ENCODE measurements at places on chromosomes 12 and 14.
A peak's percentile ranks its signal among the peaks of the same experiment; 100 is the strongest.

DNA sequence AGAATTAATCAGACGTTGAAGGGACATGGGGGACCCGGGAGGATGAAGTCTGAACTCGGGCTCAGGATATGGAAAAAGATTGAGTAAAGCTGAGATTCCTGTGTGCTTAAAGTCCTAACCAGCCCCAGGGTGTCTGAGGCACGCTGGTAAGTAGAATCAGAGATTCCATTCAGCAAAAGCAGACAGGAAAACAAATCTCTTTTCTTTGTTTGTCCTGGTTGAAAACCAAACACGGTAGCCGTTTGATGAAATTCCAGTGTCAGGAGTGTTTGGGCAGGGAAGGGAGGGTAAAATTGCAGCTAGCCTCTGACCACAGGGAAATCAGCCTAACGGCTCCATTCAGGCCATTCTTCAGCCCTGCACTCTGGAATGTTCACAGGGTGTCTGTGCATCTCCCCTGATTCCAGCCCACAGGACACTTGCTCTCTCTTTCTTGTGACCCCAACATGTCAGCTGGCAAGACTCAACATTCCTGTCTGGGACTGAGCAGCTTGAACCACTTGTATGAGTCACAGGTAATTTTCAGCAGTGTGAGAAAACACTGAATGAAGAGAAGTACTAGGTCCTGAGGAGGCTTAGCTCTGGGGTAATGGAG is 31.0 kb downstream of the NINJ2 start:
- DNase-seq: no peak

- DNase-seq: no peak
Observed at GRCh38 chr12:79250960-79251755, 386.6 kb downstream of the SYT1 start.

- no peak for DNase-seq
Observed at GRCh38 chr12:107735763-107736162, 25.2 kb downstream of the PRDM4 start.

DNA sequence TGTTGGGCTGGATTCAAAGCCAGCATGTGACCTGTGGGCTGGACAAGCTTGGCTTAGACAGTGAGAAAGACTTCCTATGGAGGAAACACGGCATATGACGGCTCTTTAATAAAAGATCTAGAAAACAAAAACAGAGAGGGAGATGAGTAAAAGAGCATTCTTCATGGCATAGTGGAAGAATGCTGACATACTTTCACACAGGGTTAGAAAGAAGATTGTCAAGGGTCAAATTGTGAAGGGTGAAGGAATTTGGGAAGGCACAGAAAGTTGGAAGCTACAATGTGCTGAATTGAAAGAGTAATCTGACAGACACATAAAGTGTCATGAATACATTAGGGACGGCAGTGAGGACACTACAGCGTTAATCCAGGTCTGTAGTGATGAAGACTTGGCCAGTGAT is 63.4 kb downstream of the GALNT4 start:
- DNase-seq: no peak

DNA sequence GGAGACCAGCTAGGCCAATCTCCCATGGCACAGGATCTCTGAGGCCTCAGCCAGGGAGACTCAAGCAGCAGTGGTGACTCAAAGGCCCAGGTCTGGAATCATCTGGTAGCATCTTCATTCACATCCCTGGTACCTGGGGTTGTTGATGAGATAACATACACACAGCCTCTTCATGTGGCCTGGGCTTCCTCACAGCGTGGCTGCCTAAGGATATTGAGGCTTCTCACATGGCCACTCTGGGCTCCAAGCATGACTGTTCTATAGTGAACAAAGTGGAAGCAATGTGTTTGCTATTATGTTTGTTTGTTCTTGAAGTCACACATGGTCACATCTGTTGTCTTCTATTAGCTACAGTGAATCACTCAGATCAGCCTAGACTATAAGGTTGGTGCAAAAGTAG is 584.1 kb downstream of the VRK1 start:
- no peak for DNase-seq

- DNase-seq: no peak
Observed at GRCh38 chr12:63305901-63306875, 155.2 kb upstream of the AVPR1A start.

GRCh38 chr14:54929556-54929955 is 26.9 kb upstream of the GCH1 start:
- DNase-seq: no peak

DNA sequence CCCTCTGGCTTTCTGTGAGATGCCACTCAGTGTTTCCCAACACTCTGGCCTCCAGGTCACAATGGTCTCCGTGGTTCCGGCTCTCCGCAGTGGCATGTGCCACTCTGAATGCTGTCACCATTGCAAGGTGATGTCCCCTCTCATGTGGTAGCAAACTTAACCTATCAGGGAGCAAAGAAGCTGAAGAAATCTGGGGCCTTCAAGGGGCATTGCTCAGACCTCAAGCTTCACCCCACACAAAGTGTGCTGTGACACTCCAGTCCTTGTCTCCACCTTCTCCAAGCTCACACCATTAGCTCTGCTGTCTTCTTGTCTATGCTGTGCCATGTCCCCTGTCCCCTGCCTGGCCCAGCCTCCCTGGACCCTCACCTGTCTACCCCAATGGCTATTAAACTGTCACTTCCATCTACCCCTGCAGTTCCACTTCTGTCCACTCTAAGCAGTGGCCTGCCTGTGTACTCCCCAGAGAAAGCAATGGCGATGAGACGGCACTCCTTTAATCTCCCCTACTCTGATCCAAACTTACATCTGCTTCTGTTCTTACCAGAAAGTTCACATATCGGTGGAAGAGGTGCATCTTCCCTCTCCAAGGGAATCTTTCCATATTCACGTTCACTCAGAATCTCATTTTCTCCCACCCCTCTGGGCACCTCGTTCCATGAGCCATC is 93.7 kb downstream of the DHRS2 start:
- no peak for DNase-seq

DNA sequence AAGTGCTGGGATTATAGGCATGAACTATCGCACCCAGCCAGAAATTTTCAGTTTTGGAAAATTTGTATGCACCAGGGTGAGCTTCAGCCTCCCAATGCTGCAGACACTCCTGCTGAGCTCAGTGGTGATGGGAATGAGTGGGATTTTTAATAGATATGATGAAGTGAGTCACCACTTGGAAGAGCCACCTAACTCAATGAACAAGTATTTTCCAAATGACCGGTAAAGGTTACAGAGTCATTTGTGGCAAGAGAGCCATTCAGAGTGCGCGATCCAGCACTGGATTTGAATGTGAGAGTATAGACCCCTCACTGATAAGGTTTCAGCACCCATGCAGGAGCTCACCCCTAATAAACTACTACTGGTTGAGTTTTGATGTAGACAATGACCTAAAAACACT is 100.7 kb downstream of the PPP2R5C start:
- DNase-seq: no peak

GRCh38 chr14:47541662-47542061 is 133.7 kb downstream of the MDGA2 start:
- no peak for DNase-seq

- no peak for DNase-seq
Observed at GRCh38 chr14:92645841-92646478, 102.5 kb downstream of the LGMN start.

DNA sequence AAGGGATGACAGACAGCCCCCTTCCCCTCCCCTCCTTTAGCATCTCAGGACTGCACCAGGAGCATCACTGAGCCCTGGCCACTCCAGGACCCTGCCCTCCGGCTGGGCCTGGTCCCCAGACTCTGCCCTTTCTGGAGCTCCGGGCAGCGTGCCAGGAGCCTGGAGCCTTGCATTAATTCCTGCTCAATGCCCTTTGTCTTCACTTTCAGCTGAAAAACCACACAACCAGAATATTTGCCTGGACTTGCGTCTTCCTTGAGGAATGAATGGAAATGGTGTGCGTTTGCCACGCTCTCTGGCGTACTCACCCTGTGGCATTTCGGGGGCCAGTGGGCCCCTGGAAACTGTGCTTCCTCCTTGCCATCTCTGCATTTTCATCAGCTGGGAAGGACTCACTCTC is 8.5 kb upstream of the RFLNA start:
- DNase-seq: no peak

- no peak for DNase-seq
Observed at GRCh38 chr12:124008595-124008994, 35.6 kb downstream of the ZNF664 start.

GRCh38 chr12:98559666-98560065 is 33.8 kb upstream of the SLC25A3 start:
- no peak for DNase-seq

- DNase-seq: peak; percentile 87
Observed at GRCh38 chr12:6927379-6928021, at the start of gene ATN1. ATN1 (plus strand) TSS chr12:6927959; CDS start chr12:6934002, 6,043 bp downstream.

- DNase-seq: no peak
Observed at GRCh38 chr12:105995961-105996431, 142.8 kb downstream of the NUAK1 start.

DNA sequence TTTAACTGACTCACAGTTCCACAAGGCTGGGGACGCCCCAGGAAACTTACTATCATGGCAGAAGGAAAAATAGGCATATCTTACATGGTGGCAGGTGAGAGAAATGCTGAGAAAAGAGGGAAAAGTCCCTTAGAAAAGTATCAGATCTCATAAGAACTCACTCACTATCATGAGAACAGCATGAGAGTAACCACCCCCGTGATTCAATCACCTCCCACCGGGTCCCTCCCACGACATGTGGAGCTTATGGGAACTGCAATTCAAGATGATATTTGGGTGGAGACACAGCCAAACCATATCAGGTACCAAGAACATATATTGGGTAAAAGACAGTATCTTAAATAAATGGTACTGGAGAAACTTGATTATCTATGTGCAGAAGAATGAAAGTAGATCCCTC is 100.3 kb upstream of the FAR2 start:
- DNase-seq: no peak

DNA sequence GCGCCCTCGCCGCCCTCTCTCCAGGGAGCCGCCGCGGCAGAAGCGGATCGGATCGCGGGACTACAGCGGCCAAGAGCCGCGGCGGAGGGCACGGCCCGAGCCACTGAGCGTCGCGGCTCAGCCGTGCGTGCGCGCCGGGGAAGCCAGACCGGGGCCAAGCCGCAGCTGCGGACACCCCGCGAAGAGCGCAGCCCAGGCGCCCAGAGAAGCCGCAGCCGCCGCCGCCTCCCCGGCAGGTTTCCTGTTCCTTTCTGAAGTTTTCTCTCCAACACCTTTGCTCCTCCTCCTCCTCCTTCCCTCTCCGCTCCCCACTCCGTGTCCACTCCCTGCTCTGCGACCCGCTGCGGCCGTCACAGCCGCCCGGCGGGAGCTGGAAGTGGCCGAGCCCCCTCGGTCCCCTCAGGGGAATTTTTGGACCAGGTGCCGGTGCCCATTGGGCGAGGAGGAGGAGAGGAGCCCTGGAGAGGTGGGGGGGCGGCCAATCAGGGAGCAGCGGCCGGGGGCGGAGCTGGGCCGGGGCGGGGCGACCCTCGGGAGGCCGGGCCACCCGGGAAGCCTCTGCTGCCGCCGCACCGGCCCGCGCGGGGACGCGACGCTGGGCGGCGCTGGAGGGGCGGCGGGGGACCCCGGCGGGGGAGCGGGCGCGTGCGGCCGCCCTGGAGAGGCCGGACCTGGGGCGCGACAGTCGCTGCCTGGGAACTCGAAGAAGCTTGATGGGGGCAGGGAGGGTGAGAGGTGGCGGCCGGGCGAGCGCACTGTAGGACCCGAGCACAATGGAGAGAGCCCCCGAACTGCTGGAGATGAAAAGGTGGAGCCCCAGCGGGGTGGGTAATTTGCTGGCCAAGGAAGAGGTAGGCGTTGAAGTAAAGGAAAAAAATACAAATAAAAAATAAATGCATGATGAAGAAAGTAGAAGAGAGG is at the start of gene ITPR2:
Gene ITPR2 (minus strand): TSS at position 373 of the 921 bp plus-strand sequence. CDS start 413 bp downstream, outside the sequence.
- DNase-seq: peak; percentile 96

DNA sequence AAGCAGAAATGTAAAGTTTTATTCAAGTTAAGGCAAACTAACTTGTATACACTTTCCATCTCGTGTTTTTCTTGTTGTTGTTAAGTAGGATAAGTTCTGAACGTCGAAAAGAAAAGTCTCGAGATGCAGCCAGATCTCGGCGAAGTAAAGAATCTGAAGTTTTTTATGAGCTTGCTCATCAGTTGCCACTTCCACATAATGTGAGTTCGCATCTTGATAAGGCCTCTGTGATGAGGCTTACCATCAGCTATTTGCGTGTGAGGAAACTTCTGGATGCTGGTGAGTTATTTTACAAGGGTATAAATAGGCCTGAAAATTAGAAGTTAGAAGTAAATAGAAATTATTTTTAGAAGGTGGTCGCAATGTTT is 25.0 kb downstream of the HIF1A start:
- no peak for DNase-seq

DNA sequence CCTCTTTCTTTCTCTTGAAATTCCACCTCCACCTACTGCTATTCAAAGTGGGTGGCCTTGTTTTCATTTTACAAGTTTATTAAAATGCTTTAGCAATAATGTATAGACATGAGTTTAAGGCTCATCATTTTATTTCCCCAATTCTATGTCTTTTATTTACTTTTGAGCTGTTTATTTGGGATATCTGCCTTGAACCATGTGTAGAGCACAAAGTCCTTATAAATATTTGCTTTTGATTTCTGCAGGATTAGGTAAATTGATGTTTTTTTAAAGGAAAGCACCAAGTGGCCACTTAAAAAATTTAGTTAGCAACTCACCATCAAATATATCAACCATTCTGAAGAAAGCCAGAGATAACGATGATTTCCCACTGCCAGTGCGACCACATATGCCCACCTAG is 39.8 kb upstream of the KCNJ8 start:
- no peak for DNase-seq

- DNase-seq: no peak
Observed at GRCh38 chr12:67545298-67545697, 103.2 kb upstream of the DYRK2 start.

- DNase-seq: peak; percentile 48
Observed at GRCh38 chr12:130826151-130826801, 12.8 kb downstream of the STX2 start.

- DNase-seq: no peak
Observed at GRCh38 chr12:47017901-47018475, 61.4 kb upstream of the PCED1B start.

GRCh38 chr14:77593501-77593961 is 22.9 kb downstream of the SPTLC2 start:
- DNase-seq: no peak

- DNase-seq: no peak
Observed at GRCh38 chr12:87809916-87810315, 219.3 kb downstream of the C12orf50 start.

GRCh38 chr12:42725809-42726208 is 136.3 kb upstream of the PRICKLE1 start:
- no peak for DNase-seq

- no peak for DNase-seq
Observed at GRCh38 chr12:85725991-85726390, 110.2 kb downstream of the RASSF9 start.

DNA sequence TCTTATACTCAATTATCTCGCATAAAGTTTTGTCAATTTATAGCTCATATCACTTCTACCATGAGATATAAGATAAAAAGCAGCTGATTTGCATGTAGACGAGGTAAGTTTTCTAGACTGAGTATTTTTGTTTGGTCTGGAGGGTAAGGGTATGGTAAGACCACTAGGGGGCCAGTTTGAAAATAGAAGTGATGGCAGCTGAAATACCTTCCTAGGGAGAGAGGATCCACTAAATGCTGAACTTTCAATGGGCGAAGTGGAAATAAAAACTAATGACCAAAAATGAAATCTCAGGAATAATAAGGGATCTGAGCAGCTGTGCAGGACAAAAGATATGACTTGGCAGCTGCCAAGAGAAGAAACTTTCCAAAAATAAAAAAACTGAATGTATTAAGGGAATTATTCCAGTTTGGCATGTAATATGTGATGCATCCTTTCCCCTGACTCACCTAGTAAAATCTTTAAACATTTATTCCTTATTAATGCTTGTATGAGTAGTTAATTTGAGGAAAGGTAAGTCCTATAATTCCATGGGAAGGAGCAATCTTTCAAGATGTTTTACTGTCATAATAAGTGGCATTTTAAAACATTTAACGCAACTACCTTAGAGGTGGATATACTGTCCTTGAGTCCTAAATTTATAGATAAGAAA is 754.5 kb downstream of the C12orf50 start:
- no peak for DNase-seq

All from left ventricle myocardium superior (tissue), 1 donor.